Muscle of leg (tissue), 16 donors: ENCODE measurements at places on chromosomes 4 and X. TPM values are rescaled to one million over a fixed set of nuclear protein-coding genes. Genes with fewer than 3 reads are reported as not detected.
A peak's percentile ranks its signal among the peaks of the same experiment; 100 is the strongest.

GRCh38 chrX:68112321-68112720, 321.0 kb downstream of the OPHN1 start:
- DNase-seq, result no peak

DNA sequence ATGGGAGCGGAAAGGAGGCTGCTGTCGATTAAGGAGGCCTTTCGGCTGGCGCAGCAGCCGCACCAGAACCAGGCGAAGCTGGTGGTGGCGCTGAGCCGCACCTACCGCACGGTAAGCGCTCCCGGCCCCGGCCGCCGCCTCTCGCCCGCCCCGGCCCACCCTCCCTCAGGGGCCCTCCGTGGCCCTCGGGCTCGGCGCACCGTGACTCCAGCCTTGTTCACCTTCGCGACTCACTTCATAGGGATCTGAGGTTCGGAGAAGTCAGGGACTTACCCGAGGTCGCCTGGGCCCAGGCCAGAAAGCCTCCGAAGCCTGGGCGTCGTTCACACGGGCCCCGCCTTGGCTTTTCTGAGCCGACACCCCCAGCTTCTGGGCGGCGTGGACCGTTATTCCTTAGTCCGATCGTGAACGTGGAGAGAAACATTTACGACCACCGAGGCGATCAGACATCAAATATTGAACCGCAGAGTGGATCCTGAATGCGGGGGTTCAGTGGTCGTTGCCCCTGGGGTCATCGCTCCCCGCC, 362 bp downstream of the NCAPG start:
- peak; percentile 53 for DNase-seq

DNA sequence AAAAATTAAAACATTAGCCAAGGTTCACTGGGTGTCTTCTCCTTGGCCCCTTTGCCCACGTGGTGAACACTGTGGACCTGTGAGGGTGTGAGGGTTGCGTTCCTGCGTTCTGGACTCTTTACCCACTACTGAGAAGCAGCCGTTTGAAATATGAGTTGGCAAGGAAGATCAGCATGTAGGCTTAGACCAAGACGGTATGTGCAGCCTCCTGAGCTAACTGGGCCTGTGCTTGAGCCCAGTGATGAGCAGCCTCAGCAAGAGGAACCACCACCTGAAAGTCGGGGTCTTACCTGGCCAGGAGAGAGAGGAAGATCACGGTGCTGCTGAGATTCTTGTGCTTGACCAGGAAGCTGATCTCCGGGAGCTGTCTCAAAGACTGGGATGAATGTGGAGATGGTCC, 19.5 kb downstream of the RGS12 start:
- no peak for DNase-seq

Gene HSFX3
- polyA plus RNA-seq, result 0.61 TPM

Gene UGT2B10
- not detected for polyA plus RNA-seq
